ENCODE measurements at places on chromosomes 13 and 19. TPM values are rescaled to one million over a fixed set of nuclear protein-coding genes. Genes with fewer than 3 reads are reported as not detected.

The PAF1 gene
- 47.0 TPM for total RNA-seq

- H3K27ac ChIP-seq, result no peak overlapping the region
- peaks cover 6% of the 10 kb centered on the region for H3K27me3 ChIP-seq
These were observed 32.3 kb upstream of the FGF9 start for GRCh38 chr13:21638319-21639282.

DNA sequence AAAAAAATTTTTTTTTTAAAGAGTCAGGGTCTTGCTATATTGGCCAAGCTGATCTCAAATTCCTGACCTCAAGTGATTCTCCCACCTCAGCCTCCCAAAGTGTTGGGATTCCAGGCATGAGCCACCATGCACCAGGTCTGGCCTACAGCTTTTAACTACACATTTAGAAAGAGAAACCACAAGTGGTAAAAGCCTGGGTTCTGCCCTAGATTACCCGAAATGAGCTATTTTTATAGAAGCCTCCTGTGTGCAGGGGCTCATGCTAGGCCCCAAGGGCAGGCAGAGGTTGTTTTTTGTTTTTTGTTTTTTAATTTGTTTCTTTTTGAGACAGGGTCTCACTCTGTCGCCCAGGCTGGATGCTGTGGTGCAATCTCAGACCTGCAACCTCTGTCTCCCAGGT is 14.0 kb upstream of the MYADM start:
- H3K4me3 ChIP-seq, result no peak overlapping the region
- H3K4me1 ChIP-seq, result peaks cover 14% of the 10 kb centered on the region
- DNase-seq, result no peak
- H3K27ac ChIP-seq, result no peak overlapping the region

The PTPRH gene
- not detected for total RNA-seq

GRCh38 chr19:33684538-33685232 is 62.9 kb downstream of the CHST8 start:
- peaks cover 16% of the 10 kb centered on the region for H3K27me3 ChIP-seq
- H3K27ac ChIP-seq, result no peak overlapping the region
- H3K36me3 ChIP-seq, result no peaks in the 10 kb centered on the region
- H3K4me3 ChIP-seq, result no peak overlapping the region
- H3K4me1 ChIP-seq, result no peaks in the 10 kb centered on the region
- DNase-seq, result peak; percentile 13

GRCh38 chr13:75469047-75469446 is 12.9 kb downstream of the TBC1D4 start:
- DNase-seq, result no peak
- no peaks in the 10 kb centered on the region for H3K36me3 ChIP-seq
- H3K4me3 ChIP-seq, result no peak overlapping the region

The NUP58 gene
- 83.0 TPM for total RNA-seq

- no peak for DNase-seq
- H3K4me1 ChIP-seq, result no peaks in the 10 kb centered on the region
- H3K4me3 ChIP-seq, result no peak overlapping the region
These were observed 71.2 kb downstream of the MYO16 start for GRCh38 chr13:108700422-108701170.

DNA sequence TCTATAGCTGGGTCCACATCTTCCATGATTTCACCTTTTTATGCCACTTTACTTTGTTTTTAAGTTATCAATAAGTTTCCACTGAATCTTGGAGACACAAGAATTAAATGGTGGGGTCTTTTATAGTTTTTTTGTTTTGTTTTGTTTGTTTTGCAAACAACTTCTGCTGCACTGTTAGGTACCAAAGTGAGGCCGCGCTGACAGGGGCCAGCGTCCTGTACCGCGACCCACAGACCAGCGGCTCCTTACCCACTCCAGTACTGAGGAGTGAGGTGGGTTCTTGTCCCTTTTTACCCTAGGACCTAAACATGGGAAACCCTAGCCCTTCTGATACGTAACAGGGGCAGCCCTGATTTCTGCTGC is 75.8 kb upstream of the MCF2L start:
- no peak for DNase-seq
- H3K4me1 ChIP-seq, result no peaks in the 10 kb centered on the region
- H3K27me3 ChIP-seq, result peaks cover 30% of the 10 kb centered on the region
- no peak overlapping the region for H3K27ac ChIP-seq
- no peaks in the 10 kb centered on the region for H3K36me3 ChIP-seq
- H3K4me3 ChIP-seq, result no peak overlapping the region
